ENCODE measurements at places on chromosomes 5 and 9.

- DNase-seq = no peak
These were observed 126.0 kb upstream of the DHFR start for GRCh38 chr5:80780761-80781285.

GRCh38 chr5:143019614-143020515 lies 249.7 kb downstream of the ARHGAP26 start:
- no peak for DNase-seq

- DNase-seq = no peak
These were observed 236.3 kb downstream of the MCTP1 start for GRCh38 chr5:95048628-95049027.

DNA sequence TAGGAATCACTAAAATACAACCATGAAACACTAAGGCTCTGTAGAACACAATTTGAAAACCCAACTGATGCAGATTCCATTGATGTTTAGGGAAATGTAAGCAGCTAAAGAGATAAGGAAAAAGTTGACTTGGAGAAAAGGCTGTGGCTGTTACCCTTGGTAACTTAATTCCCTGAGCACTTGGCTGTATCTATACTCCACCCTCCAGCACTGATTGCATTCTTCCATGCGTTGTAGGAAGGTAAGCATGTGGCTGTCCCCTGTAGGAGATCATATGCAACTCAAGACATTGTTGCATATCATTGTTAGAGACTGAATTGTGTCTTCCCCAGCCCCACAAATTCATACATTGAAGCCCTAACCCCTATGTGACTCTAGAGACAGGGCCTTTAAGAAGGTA lies 184.5 kb downstream of the CEMIP2 start:
- no peak for DNase-seq

DNA sequence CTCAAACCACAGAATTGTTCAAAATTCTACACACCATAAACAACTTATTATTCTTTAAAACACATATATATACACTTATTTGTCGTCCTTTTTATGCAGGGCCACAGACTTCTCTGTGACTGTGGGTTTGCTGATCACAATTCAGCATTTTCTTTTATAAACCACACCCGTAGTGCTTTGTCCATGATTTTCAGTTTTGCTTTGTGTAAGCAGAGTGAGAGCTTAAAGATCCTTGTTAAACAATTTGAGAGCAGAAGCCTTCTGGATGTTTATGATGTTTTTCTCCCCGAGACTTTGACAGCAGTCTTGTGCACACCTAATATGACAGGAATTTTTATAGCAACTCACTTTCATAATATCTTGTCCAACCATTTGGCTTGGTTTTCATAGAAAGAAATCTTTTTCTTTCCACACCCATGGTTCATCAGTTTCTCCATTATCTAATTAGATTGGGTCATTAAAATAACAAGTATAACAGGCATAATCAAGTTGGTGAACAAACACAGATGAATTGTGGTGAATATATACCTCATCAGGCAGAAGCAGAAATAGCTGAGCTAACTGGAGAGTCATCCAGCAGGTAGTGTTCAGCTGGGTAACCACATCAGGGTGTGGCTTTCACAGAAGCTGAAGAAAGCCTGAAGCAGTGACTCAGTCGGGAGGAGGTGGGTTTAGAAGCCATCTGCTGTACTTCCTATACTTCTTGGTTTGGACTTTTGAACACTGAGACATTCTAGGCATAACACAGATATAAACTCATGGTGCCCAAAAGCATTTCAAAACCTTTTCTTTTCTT lies 232.8 kb downstream of the DOCK8 start:
- DNase-seq = no peak

DNA sequence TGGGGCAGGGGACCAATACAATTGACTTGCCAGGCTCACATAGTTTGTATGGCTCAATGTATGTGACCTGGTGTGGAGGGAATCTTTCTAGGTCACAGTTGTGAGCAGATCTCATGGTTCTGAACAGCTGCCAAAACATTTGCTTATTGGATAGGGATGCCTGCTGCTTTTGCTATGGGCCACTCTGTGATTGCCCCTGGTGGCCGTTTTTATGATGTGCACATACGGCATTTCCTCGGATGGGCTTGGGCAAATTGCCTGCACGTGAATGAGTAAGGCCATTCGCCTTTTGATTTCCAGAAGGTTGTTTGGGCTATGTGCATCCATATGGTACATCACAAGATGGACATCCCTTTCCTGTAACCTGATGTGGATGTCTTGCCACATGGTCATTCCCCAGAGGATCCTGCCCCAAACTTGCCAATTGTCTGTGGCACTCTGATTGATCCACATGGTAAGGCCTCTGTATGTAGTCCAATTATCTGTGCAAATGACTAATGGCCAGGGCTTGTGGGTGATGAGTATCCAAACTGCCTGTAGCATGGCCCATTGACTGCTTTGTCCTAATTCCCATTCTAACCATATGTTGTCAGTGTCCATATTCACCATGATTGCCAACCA lies 10.7 kb upstream of the SLC22A4 start:
- DNase-seq = no peak

DNA sequence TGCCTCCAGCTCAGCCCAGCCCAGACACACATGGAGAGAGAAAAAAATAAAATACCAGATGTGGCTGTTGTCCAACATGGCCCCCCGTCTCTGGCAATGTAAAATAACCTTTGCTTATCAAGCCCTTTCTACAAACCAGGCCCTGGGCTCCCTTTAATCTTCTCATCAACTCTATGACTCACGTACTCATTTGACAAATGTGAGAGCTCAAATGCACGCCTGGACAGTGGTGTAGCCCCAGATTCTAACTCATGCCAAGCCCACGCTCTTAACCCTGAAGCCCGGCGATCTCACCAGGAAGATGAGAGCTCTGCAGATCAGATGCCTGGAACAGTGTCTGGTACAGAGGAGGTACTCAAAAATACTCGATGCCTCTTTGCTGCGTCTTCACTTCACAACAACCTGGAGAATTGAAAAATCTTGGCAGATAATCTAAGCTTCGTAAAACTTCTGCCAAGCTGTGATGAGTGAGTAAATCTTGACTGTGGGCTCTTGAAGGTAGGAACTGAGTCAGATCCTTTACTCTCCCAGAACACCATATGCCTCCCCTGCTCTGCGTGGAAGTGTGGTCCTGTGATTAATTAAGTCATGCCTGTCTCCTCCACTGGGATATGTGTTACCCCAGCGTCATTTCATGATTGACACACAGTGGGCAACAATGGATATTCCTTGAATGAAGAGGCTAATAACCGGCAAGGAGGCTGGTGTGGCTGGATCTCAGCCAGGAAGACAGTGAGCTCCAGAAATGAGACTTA lies 102.0 kb upstream of the FSTL4 start:
- no peak for DNase-seq
